ENCODE measurements at places on chromosomes 4 and X.
A peak's percentile ranks its signal among the peaks of the same experiment; 100 is the strongest.

DNA sequence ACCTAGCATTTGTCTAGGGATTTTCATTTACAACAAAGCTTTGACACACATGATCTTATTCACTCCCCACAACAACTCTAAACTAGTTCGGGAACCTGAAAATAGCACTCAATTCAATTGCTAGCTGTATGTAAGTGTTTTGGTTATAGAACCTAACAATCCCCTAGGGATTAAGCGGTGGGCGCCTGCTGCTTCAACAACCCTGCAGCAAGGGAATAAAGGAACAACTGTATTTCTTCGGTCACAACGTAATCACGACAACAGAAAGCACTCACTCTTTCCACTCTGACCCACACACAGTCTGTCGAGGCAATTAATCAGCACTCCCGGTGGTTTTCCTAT lies 674 bp upstream of the DIAPH2 start:
- no peak for DNase-seq

DNA sequence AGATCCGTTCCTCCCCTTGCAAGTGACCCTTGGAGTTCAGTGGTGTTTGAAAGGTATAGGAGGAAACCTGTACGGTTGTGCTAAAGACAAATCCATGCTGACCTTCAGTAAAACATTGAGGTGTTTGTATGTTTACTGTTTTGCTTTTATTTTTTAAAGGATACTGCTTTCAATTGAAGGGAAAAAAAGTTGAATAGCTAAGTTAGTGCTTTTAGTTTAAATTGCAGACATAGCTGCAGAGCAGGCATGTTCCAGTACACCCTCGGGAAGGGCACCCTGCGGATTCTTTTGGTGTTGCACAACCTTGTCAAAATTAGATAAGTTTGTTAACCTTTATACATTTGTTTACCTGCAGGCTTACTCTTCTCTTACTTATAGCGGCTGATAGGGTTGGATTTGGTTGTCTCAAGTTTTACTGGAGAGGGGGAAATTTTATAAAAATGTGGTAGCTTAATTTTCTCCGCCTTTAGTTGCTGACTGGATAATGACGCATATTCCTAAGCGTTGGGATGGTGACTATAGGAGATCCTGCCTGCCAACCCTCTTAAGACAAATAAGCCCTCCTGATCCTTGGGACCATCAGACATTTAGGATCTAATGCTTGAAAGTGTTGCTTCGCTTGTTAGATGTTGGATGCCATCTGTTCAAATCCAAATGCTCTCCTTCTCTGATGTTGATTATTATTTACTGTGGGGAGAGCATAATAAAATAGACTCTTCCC lies 2.0 kb downstream of the RAPGEF2 start:
- no peak for DNase-seq

- DNase-seq = no peak
These were observed 1.2 kb upstream of the GATA1 start for GRCh38 chrX:48785186-48785539.

- DNase-seq = no peak
These were observed 194.0 kb downstream of the COX18 start for GRCh38 chr4:72875545-72875944.

DNA sequence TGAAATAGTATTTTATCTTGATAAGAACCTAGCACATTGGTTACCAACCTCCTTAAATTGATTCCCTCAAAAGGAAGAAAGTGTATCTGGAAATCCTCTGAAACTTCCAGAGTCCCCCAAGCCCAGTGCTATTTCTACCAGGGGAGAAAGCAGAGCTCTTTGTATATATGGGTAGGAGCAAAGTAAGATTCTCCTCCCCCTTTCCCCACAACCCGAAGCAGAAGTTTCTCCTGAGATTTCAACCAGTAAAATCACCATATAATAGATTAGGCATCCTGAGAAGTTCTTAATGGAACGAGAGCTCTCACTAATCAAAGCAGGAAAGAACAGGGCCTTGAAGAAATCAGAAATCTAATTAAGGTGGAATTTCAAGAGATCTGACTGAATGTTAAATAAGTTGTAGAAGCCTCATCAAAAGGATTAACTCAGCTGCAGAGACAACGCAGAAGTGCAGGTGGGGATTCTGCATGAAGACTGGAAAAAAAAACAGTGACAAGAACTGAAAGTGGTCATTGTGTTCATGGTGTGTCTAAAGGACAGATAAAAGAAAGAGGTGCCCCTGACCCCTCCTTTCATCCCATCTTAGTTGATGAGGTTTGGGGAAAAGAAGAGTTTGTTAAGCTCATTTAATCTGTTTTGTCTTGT lies 39.1 kb downstream of the VSIG4 start:
- DNase-seq = no peak

DNA sequence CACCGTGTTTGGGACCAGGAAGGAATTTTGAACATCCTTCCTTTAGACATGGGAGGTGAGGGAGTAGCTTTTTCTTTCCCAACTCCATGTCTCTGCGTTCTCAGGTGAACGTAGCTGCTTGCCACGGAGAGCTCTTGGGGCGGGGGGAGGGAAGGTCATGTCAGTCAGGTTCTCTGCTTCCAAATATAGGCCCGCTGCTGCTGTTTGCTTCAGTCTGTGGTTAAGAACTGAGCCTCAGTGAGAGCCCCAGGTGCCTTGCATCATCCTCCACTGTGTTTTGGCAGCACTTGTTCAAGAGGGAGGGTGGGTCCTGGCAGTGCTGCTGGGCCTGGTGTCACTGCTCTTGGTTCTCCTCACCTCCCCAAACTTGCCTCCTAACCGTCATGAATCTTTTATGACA lies 46.5 kb downstream of the HADH start:
- DNase-seq = no peak

DNA sequence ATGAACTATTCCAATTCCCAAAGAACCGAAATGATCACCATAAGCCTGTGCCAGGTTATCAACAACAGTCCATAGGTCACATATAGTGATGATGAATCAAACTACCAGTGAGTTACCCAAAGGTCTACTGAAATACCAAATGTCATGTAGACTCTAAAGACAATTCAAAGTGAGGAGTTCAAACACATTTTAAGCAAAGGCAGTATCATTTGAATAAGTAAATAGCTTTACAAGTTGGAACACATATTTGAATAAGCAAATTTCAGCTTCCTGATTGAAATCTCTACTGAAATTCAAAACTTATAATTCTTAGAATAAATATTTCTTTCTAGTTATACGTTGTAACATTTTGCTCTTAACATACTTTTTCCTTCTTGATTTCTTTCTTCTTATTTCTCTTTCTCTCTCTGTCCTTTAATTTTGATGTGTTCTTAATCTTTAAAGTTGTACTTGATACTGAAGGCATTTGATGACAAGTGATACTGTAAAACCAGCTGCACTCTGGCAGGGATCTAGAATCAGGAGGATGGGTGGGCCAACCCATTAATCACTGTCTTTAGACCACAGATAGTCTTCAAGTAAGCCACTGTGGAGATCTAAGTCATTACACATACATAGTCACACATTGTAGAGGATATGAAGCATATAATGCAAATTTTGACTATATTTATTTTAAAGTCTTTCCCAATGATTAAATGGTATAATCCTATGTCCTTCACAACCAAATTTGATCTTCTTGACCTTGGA lies 34.5 kb downstream of the GABRA4 start:
- DNase-seq = no peak

DNA sequence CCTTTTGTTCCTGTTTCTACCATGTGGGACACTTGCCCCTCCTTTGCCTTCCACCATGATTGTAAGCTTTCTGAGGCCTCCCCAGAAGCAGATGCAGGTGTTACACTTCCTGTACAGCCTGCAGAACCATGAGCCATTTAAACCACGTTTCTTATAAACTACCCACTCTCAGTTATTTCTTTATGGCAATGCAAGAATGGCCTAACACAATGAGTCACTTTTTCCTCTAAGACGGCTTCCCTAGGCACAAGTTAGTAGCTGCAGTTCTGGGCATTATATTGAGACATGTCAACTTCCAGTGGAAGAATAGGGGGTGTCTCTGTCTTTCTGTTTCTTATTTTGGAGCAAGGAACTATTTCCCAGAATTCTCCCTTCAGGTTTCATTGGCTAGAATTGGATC lies 32.9 kb upstream of the DIPK2B start:
- DNase-seq = no peak

DNA sequence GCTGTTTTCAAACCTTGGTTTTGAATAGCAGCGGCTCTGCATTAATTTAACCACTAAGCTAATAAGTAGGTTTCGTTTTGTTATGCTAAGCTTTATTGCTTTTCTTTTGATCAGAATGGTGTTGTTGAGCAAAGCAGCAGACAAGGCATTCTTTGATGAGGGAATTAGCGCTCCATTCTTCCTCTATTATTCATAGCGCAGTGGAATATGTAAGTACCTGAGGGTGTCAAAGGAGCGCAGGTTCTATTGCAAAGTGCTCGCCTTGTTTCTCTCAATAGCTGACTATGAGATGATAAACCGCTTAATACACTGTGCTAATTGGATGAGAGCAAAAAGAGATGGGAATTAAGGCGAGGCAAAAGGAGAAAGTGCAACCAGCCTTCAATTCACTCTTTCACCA lies 16.3 kb downstream of the ARX start:
- DNase-seq = no peak

GRCh38 chr4:1015179-1015578 lies 3.8 kb downstream of the FGFRL1 start:
- no peak for DNase-seq

DNA sequence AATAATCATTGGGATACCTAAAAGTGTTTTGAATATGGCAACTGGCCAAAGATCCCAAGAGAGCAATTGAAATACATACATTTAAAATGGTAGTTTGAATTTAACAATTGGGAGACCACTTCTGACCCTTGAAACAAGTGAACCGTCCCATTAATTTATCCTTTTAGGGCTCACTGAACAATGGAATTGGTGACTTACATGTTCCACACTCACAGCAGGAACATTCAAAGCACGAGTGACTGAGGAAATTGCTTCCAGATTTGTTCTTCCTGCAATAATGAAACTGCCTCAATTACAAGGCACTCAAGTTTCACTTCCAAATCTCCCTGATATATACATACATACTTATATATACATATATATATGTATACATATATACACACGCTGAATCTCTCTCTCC lies 20.6 kb downstream of the SLC39A8 start:
- no peak for DNase-seq

GRCh38 chr4:27844376-27844775 lies 983.7 kb downstream of the STIM2 start:
- DNase-seq = no peak

- peak; percentile 94 for DNase-seq
These were observed 529 bp downstream of the DHRSX start for GRCh38 chrX:2500091-2500802.

DNA sequence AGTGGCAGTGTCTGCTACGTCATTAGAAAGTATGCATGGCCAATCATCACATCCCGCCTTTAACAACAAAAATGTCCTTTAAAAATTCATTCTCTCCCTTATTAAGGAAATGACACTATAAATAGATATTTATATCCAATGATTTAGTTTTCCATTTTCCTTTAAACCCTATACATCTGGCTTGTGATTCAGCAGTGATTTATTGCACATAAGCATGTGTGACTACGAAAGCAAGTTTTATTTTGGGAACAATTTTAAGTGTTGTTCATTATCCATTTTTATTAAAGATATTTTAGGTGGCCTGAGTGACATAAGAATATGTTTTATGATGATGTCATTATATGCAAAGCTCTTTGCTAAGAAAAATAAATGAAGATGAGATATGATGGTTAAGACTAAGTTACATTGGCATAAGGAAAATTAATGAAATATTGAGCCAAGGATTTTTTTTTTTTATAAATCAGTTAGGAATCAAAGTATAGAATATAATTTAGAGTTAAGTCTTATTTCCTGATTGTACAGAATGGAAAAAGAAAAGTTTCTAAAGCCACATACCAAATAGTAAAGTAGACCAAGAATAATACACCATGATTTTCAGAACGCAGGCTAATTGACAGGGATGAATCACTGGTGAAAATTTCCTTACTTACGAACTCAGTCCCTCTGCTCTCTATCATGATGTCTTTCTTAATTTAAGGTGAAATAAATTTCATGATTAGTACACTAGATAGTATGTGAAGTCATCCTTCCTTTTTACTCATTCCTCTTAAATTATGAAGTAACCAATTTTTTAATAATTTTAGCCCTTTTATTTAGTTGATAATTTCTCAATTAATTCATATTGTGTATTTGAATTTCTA lies 822.4 kb downstream of the FAT4 start:
- no peak for DNase-seq

DNA sequence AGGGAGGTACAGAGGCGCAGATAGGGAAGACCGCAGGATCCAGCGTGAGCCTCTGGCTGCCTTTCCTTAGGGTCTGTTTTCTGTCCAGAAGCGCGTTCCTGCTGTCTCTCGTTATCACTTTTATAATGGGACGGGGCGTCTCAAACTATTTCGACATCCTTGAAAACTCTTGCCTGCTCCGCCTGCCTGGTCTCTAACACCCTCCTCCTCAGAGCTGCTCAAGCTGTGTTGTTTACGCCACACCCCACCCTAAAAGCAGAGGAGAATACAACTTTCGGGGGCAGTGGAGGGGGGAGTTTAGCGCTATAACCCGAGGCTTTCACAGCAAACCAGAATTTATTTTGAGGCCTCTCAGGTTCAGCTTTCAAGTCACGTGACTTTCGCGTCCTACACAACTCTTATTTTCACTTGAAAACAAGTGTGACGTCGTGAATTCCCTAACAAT lies 646 bp upstream of the FAM3A start:
- DNase-seq = no peak

GRCh38 chr4:23105759-23106370 lies 413.1 kb downstream of the GBA3 start:
- DNase-seq = no peak
